AG08396 (cell line): ENCODE measurements at places on chromosomes 11 and 22.
A peak's percentile ranks its signal among the peaks of the same experiment; 100 is the strongest.

DNA sequence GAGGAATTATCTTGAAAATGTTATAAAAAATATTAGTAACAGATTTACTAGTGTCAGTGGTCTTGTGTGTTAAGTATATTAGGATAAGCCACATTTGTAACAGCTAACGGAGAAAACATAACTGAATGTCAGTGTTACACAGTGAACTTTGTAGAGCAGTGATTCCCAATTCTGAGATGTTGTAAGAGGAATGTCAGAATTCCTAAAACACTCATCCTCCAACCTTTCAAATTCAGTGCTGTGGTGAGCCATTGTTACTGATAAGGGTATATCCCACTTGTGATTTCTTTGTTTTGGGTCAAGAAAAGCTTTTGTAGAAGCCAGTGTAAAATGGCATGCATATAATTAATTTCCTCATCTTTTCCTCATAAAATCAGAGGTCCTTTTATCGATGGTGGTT lies 61.9 kb downstream of the ARHGEF12 start:
- DNase-seq: no peak

DNA sequence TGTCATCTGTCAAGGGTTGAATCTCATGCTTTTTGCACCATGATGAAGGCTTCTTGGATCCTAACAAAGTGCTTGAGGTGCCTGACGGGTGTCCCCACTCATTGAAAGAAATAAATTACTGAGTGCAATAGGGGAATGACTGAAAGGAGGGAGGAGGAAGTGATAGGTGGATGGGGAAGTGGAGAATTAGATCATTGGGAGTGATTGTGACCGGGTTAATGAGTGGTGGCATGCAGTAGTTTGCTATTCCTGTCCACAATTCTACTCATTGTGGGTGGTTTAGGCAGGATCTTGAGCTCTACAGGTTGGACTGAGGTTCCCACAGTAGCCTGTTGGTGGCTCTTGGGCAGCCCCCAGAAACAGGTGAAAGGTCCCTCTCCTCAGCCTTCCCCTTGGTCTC lies 44.3 kb downstream of the THAP12 start:
- DNase-seq: no peak

- peak; percentile 78 for DNase-seq
These were observed 450.4 kb downstream of the MIAT start for GRCh38 chr22:27107824-27108223.

- DNase-seq: no peak
These were observed 152.3 kb upstream of the CCDC90B start for GRCh38 chr11:83438438-83438837.

- DNase-seq: no peak
These were observed 87.3 kb downstream of the PACS1 start for GRCh38 chr11:66157182-66157864.

DNA sequence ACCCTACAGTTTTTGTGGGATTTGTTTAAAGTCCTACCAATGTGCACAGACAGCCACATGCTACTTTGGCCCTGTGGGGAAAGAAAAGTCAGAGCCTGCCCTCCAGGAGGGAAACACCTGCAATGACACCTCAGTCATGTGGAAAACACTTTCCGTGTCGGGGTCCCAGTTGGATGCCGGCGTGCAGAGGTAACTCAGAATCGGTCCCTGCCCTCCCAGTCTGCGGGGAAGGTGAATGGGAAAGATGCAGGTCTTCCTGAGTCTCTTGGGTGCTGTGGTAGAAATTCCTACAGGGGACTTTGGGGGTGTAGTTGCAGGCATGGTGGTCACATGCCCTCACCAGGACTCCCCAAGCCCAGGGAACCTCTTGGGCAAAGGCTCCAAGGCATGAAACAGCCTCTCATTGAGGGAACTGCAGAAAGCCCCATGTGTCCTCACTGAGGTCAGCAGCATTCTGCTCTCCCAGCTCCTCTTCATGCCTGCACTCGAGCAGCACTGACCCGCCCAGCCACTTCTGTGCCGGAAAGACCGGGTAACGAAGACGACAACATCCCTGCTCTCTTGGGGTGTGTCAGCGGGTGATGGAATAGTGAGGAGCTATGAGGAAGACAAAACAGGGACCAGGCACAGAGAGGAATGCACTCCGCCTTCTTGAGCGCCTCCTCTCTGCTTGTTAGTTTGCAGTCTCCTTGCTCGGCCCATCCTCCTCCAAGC lies 4.7 kb downstream of the RIBC2 start:
- DNase-seq: no peak

DNA sequence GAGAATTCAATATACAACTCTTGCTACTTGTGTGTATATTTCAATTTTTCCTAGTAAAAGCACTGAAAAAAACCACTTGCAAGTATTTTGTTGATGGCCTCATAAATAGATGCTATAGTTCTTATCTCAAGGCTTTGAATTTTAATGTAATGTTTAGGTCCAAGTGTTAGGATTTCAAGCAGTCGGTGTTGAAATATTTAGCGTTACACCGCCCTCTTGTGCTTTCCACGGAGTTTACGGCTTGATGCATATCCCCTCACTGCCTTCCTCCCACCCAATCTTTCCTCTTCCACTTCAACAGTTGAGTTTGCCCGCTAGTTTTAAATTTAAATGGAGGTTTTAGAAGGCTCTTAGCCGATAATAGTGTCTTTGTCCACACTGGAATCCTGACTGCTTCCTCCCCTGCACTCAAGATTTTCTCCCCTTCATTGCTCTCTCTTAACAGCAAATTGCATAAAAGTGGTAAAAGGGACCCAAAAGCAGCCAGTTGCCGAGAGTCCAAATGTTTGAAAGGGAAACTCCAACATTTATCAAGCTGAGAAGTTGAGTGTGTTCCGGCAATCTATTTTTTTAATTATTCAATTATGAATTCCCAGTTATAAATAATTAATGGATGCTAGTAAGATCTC lies 25.9 kb upstream of the HTATIP2 start:
- no peak for DNase-seq

GRCh38 chr11:67463680-67464410 lies 5.2 kb downstream of the TMEM134 start:
- no peak for DNase-seq

GRCh38 chr22:27612115-27612514 lies 189.4 kb downstream of the MN1 start:
- no peak for DNase-seq

- no peak for DNase-seq
These were observed 220.6 kb downstream of the NAV2 start for GRCh38 chr11:19933132-19933735.

DNA sequence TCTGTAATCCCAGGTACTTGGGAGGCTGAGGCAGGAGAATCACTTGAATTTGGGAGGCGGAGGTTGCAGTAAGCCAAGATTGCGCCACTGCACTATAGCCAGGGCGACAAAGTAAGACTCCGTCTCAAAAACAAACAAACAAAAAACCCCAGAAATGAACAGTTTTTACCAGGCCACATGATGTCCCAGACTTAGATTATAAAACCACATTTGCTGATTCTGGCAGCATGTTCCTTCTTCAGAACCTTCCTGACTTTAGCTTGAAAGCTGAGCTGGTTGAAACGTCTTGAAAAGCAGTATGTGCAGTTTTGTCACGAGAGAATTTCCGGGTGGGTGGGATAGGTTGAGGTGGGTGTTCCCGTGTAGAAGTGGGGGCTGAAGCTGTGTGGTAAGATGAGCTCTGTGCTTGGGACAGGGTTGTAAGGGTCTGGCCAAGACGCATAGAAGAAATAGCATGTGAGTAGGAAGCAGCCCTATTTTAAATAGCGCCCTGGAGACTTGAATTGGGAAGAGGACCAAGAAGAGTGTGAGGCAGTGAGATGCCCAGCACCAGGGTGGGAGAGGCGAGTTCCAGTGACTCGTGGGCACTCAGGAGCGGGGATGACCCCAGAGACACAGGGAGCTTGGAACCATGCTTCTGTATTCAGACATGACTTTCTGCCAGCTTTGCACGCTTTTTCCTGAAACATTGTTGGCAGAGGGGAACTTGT lies 7.6 kb downstream of the AP2A2 start:
- no peak for DNase-seq

- DNase-seq: no peak
These were observed 14.6 kb downstream of the UBASH3B start for GRCh38 chr11:122670131-122670530.

DNA sequence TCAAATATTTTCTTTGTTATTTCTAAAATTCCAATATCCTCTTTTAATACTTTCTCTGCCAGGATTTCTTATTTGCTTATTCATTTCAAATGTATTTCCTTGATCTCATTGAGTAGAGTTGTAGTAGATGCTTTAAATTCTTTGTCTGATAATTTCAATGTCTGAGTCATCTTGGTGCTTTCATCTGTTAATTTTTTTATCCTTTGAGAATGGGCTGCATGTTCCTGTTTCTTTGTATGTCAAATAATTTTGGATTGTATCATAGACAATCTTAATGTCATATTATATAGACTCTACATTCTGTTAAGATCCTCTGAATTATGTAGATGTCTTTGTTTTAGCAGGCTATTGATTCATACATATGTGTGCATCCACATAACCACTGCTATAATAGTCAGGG lies 57.5 kb downstream of the MYEOV start:
- DNase-seq: peak; percentile 50

DNA sequence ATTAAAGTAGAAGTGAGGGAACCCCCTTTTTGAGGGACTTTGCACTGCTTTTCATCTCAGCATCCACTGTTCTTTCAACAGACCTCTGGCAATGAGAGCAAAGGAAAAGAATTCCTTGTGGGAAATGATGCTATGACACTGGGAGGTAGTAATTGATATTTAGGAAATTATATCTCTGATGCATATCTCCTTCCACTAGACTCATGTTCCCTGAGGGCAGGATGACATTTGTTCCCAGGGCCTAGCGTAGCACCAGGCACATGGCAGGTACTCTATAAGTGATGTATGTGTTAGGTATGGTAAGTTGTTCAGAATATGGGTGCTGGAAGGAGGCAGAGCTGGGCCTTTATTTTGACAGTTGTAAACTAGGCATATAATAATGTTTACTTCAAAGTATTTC lies 142.9 kb downstream of the CCDC81 start:
- DNase-seq: no peak

- DNase-seq: peak; percentile 21
These were observed 157.9 kb upstream of the CARD18 start for GRCh38 chr11:105297463-105297862.

DNA sequence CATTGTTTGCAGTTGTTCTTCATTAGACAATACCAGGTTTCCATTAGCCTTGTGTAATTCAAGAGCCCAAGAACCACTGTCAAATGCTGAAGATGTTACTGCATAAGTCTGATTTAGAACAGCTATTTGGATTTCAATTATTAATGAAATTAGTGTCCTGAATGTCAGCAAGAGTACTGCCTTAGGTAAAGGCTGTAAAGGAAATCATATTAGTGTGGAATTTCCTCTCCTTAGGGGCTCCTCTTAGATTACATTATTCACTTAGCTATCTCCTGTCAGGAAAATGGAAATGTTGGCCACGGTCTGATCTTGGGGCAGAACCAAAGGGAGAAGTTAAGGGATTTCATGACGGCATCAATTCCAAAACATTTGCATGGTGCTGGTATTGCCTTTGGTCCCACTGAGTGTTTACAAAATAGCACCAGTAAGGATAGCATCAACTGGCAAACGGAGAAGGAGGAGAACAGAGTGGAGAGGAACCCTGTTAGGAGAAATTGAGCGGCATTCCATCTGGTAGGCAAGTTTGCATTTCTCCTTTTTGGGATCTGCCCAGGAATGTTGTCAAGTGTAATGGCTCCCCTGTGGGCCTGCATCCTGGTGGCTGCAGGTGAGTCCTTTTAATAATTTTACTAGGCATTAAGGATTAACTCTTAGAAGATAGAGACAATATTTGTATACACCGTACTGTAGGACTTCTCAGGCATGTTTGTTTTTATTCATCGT lies at the start of gene HTR3B:
Gene HTR3B (plus strand): TSS at position 418 of the 723 bp plus-strand sequence. CDS start 138 bp downstream, at position 556.
- no peak for DNase-seq

DNA sequence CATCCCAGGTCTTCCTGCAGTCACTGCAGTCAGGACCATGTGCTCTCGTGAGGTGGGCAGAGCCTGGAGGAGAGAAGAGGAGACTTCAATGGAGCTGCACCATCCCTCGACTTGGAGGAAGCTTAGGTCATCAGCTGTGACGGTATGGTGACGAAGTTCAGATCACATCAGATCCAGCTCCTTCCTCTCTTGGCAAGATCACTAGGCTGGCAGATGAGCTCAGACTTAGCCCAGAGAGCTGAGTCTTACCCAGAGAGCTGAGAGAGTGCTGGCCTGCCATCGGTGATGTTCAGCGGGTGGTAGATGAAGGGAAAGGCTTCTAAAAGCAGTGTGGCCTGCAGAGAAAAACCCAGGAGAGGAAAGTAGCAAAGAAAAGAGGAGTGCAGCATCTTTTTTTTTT lies 1.8 kb upstream of the SLC15A3 start:
- DNase-seq: no peak

DNA sequence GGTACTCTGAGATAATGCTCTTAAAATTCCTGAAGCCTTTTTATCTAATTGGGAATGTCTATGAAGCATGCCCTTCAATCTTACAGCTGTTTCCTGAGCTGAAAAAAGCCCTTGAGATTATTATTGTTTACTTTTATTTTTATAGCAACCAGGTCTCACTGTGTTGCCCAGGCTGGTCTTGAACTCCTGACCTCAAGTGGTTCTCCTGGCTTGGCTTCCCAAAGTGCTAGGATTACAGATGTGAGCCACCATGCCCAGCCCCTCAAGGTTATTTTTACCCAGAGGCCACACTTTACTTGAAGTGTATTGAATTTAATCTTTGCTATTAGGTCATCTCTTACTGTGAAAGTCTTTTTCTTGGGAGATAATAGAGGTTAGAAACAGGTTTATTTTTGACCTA lies 7.0 kb upstream of the SWAP70 start:
- no peak for DNase-seq

GRCh38 chr11:126465573-126466188 lies 110.2 kb downstream of the ST3GAL4 start:
- DNase-seq: no peak

GRCh38 chr11:20055312-20055711 lies 105.0 kb downstream of the DBX1 start:
- no peak for DNase-seq

- no peak for DNase-seq
These were observed 328.2 kb upstream of the NCAM1 start for GRCh38 chr11:112632866-112633505.

DNA sequence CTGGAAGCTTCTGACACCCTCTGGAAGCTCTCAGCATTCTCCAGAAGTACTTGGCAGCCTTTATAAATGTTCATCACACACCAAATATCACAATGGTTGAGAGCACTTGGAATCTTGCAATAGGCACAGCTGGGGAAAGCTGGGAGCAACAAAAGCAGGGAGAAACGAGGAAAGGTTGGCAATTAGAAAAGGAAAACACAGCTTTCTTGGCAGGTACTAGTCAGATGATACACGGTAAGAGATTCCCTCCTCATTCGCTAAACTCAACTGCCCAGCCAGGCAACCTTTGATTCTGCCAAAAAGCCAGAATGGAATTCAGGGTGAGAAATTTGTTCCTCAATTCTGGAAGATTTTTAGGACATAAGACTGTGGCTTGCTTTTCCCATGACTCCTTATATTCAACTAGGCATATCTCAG lies 576.9 kb upstream of the ANO5 start:
- no peak for DNase-seq

- no peak for DNase-seq
These were observed 63.4 kb upstream of the CARD18 start for GRCh38 chr11:105202844-105203548.

GRCh38 chr11:91694331-91694730 lies 530.3 kb upstream of the FAT3 start:
- no peak for DNase-seq
